Activated CD8-positive, alpha-beta memory T cell treated with anti-CD3 and anti-CD28 coated beads for 1 hour (primary cell): ENCODE measurements at places on chromosomes 12 and 14.

- DNase-seq: no peak
Measured at GRCh38 chr14:32733015-32733414, 205.7 kb upstream of the NPAS3 start.

DNA sequence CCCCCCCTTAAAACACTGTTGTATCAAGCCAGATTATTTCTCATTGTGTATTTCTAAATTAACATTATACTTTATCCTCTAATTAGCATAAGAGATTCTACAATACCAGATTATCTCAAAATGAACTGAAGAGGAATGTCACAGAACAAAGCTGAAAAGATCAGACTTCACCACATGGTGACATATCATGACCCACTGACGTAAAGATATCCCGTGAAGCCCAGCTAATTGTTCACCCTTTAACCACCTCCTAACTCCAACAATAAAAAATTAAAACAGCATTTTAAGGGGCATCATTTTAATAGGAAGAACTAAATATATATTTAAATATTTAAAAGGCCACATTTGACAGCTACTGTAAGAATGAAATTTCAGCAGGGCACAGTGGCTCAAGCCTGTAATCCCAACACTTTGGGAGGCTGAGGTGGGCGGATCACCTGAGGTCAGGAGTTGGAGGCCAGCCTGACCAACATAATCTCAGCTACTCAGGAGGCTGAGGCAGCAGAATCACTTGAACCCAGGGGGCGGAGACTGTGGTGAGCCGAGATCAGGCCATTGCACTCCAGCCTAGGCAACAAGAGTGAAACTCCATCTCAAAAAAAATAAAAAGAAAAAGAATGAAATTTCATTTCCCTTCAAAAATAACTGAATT lies 29.0 kb downstream of the CDK17 start:
- DNase-seq: no peak

GRCh38 chr12:110760204-110760609 lies 17.5 kb upstream of the PPP1CC start:
- DNase-seq: no peak

DNA sequence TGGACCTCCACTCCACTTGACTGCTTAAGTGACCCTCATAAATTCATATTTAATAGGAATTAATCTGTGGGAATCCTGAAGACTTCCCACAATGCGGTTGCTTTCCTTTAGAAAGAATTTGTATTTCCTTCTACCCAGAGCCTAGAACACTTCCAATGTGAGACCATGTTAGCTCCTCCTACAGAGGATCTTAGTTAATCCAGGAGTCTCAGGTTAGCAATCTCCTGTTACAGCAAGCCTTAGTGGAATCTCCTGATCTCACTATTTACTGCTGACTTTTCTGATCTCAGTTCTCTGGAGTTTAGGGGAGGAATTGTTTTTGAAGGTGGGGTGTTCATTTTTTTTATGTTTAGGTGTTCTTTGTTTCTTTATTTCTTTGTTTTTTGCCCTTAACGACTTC lies 186.0 kb downstream of the SLC25A21 start:
- no peak for DNase-seq

DNA sequence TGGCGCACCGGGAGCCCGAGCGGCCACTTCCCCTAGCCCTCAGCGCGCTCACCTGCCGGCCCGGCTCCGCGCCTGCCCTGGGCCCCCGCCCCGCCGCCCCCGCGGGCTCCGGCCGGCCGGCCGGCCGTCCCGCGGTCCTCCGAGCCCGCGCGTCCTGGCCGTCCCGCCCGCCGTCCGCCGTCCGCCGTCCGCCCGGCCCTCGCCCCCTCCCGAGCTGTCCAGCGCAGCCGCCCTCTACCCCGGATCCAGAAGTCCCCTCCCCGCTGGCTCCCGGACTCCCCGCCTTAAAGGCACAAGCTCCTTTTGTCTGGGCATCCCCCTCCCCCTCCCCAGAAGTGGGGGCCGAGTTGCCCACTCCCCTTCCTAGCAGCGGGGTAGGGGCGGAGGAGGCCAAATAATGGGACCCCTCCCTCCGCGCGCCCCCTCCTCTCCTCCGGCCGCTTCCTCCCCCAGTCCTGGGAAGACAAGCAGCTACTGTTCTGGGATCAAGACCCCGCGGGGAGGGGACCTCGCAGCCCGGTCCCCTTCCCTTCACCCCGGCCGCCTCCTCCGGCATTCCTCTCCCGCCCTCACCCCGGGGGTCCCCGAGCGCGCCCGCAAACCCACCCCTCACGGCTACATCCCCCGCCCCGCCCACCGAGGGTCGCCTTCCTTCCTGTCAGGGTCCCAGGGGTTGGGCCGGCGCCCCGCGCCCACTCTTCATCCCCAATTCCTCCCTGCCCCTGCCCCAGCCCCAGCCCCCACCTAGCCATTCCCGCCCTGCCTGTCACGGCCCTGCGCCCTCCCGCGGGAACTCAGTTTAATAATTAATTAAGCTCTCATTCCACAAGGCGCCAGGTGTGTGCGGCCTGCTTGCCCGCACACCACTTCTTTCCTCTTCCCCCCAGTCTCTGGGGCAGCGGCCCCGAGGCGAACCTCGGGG lies at the start of gene ADCY6:
ADCY6 (minus strand) TSS at position 236 of the 922 bp plus-strand sequence. CDS start 5,655 bp downstream, outside the sequence.
- no peak for DNase-seq

DNA sequence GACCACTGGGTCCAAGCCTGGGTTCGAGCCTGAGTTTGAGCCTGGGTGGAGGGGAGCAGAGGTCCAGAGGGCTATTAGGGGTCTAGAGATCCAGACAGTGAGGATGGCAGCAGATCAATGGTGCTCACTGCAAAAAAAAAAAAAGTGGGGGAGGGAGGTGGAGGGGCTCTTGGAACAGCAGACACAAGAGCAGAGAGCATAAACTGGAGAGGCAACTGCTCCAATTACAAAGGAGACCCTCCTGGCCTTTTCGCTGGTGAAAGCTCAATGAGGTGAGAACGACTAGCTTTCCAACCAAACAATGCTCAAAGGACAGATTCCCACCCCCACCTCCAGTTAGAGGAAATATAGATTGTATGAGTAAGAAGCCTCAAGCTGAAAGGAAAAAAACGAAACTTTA lies 124.2 kb upstream of the TSPAN8 start:
- DNase-seq: no peak

GRCh38 chr14:102786768-102787167 lies 9.5 kb downstream of the TRAF3 start:
- no peak for DNase-seq

GRCh38 chr12:53659011-53659551 lies 16.8 kb downstream of the ATP5MC2 start:
- no peak for DNase-seq

- no peak for DNase-seq
Measured at GRCh38 chr14:23610090-23610814, 25.9 kb upstream of the DHRS2 start.

- DNase-seq: no peak
Measured at GRCh38 chr12:75656648-75657047, 145.2 kb upstream of the KRR1 start.

- DNase-seq: no peak
Measured at GRCh38 chr12:29073631-29074239, 75.3 kb upstream of the FAR2 start.

DNA sequence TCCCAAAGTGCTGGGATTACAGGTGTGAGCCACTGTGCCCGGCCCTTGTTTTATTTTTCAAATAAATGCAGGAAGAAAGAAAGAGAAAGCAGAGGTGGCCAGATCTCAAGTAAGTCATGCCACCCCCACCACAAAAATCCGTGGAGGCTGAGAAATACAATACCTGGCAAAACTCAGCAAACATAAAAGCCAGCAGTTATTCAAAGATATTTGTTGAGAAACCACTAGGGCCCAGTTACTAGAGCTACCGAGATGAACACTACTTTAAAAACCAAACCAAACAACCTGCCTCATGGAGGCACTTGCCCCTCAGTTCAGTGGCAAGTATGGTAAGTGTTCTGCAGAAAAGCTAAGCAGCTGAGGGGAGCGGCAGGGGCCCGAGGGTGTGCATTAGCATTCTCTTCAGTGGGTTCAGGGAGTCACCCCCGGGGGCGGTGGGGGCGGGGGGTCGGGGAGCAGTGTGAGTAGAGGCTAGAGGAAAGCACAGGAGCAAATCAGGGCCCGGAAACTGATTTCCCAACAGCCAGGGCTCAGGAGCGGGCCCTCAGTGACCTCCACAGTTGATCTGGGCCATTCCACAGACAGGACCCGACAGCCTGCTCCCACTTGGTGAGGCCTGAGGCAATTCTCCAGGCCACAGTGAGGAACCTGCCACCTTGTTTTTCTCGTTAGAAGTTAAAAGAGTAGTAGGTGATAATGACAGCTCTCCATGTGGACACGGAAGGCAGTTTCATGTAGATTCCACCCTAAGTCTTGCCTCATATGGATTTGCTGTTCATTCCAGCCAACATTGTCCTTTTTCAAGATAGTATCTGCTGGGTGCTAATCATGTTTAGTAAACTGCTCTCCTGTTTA lies 8.6 kb downstream of the EVL start:
- DNase-seq: no peak

- DNase-seq: no peak
Measured at GRCh38 chr14:92254786-92255185, 68.2 kb upstream of the SLC24A4 start.

DNA sequence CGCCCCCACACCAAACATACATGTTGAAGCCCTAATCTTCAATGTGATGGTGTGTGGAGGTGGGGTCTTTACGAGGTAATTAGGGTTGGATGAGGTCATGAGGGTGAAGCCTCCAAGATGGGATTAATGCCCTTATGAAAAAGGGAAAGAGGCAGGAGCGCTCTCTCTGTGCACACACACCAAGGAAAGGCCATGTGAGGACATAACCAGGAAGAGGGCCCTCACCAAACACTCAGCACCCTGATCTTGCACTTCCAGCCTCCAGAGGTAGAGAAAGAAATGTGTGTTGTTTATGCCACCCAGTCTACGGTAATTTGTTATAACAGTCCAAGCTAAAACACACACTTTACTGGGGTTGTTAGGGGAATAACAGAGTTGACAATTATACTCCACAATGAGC lies 14.6 kb upstream of the PITPNM2 start:
- no peak for DNase-seq

- no peak for DNase-seq
Measured at GRCh38 chr14:71883094-71883493, 49.1 kb upstream of the RGS6 start.

GRCh38 chr12:122888232-122888752 lies 7.6 kb downstream of the VPS37B start:
- DNase-seq: no peak

DNA sequence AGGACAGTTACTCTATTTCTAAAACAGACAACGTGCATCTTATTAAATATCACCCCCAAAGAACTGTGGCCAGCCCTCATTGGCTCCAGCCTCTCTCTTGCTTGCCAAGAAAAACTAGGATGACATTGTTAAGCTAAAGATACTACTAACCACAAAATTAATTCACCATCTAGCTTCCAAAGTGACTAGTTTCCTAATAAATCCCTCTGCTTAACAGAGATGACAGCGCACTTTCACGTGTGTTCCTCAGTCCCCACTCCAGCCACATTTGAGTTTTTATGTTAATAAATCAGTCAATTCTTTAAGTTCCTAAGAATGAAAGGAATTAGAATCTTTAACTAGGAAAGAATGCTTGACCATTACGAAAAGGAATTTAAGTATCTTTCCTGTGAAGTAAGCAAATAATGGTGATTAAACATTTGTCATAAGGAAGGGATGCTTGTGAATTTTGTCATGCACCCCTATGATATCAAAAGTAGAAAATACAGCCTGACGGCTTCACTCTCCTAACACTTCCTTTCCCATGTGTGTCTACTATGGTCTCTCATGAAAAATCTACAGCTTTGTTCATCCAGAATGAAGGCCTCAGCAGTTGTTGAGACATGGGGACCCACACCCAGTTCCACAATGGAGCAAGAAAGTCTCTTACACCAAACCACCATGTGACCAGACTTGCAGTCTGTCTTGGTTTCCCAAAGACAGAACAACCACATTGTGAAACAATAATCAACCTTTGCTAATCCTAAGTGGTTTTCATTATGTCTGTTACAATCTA lies 8.1 kb downstream of the CORO1C start:
- no peak for DNase-seq

DNA sequence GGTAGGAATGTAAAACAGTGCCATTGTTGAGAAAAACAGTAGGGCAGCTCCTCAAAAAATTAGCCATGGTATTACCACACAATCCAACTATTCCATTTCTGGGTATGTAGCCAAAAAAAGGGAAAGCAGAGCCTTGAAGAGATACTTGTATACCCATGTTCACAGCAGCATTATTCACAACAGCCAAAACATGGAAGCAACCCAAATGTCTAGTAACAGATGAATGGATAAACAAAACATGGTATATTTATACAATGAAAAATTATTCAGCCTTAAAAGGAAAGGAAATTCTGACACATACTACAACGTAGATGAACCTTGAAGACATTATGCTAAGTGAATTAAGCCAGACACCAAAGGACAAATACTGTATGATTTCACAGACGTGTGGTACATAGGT lies 67.6 kb upstream of the GNG2 start:
- no peak for DNase-seq

DNA sequence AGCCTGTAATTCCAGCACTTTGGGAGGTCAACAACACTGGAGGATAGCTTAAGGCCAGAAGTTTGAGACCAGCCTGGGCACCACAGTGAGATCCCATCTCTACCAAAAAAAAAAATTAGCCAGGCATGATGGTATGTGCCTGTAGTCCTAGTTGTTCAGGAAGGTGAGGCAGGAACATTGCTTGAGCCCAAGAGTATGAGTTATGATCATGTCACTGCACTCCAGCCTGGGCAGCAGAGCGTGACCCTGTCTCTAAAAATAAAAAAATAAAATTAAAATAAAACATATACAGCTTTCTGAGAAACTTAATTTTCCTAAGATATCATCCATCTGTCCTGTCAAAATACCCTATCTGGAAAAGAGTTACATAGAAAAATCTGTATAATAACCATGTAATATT lies 38.9 kb downstream of the EML5 start:
- DNase-seq: no peak

DNA sequence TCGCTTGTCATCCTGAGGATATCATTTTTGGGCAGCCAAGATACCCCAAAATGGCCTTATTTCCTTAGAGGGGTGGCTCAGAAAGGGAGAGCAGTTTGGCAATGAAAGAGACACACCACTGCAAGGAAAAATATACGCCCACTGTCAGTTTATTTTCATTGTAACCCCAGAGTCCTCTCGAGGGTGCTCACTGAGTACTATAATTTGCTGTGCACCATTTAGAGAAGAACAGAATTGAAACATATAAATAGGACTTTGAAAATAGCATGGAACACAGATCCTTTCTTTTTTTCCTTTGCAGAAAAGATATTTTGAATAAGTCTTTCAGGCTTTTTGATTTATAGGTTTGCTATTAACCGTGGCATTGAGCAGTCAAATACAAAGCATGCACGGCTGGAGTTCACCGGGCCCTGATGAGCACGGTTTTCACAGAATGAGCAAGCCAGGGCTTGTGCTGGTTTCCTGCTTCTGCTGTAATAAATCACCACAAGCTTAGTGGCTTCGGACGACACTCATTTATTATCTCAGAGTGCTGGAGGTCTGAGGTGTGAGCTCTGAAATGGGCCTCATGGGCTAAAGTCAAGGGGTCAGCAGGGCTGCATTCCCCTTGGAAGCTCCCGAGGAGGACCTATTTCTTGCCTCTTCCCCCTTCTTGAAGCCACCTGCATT lies 152.3 kb downstream of the ZNF664 start:
- DNase-seq: no peak
